ENCODE measurements at places on chromosomes 6 and 20. TPM values are rescaled to one million over a fixed set of nuclear protein-coding genes. Genes with fewer than 3 reads are reported as not detected.

KLC4 gene
- 21.1 TPM for total RNA-seq

ROMO1 gene
- total RNA-seq: 98.7 TPM

GLP1R gene
- not detected for total RNA-seq

NRN1 gene
- total RNA-seq: 1.8 TPM

BFSP1 gene
- total RNA-seq: 1.2 TPM

RNF217 gene
- 35.9 TPM for total RNA-seq

GABRR1 gene
- not detected for total RNA-seq

PRDM13 gene
- total RNA-seq: not detected

All from ovary (tissue), 10 donors.